MCF 10A (cell line): ENCODE measurements at places on chromosomes 2 and 18.

GRCh38 chr2:238855299-238855698 is 7.4 kb downstream of the TWIST2 start:
- DNase-seq, result no peak

DNA sequence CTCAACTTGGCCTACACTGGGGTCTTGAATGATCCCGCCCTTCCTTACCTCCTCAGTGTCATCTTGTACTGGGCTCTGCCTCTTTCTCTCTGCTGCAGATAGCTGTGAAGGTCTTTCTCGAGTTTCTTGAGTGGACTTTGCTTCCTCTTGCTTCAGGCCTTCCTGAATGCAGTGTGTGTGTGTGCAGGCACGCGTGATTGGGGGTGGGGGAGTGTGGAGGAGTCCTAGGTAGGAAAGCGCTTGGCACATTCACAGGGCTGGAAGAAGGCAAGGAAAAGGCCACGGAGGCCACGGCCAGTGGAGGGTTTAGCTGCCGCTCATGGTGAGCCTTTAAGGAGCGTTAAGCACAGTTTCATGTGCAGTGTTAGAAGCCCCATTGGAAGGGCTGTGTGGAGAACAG is 5.5 kb downstream of the RALB start:
- no peak for DNase-seq

DNA sequence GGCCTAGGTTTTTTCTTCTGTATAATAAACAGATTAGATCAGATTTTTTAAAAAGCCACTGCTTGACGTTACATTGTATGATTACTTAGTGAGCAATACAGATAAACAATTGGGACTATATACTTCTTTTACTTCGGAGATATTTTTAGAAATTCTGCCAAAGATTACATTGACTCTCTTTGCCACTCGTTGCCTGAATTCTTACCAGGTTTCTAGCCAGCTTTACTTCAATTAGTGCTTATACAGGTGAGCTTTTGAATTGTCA is 156.6 kb downstream of the HAUS1 start:
- no peak for DNase-seq

- DNase-seq, result peak; percentile 27
Observed at GRCh38 chr2:54396107-54396506, 60.0 kb upstream of the SPTBN1 start.

GRCh38 chr18:8004792-8005191 is 437.7 kb downstream of the PTPRM start:
- no peak for DNase-seq
